ENCODE measurements at places on chromosomes 4 and X.
A peak's percentile ranks its signal among the peaks of the same experiment; 100 is the strongest.

- DNase-seq = no peak
Observed at GRCh38 chr4:8646296-8647093, 53.9 kb downstream of the CPZ start.

- DNase-seq = no peak
Observed at GRCh38 chr4:6617246-6617645, 23.2 kb upstream of the MRFAP1 start.

GRCh38 chr4:20643631-20644030 lies 56.6 kb upstream of the PACRGL start:
- no peak for DNase-seq

DNA sequence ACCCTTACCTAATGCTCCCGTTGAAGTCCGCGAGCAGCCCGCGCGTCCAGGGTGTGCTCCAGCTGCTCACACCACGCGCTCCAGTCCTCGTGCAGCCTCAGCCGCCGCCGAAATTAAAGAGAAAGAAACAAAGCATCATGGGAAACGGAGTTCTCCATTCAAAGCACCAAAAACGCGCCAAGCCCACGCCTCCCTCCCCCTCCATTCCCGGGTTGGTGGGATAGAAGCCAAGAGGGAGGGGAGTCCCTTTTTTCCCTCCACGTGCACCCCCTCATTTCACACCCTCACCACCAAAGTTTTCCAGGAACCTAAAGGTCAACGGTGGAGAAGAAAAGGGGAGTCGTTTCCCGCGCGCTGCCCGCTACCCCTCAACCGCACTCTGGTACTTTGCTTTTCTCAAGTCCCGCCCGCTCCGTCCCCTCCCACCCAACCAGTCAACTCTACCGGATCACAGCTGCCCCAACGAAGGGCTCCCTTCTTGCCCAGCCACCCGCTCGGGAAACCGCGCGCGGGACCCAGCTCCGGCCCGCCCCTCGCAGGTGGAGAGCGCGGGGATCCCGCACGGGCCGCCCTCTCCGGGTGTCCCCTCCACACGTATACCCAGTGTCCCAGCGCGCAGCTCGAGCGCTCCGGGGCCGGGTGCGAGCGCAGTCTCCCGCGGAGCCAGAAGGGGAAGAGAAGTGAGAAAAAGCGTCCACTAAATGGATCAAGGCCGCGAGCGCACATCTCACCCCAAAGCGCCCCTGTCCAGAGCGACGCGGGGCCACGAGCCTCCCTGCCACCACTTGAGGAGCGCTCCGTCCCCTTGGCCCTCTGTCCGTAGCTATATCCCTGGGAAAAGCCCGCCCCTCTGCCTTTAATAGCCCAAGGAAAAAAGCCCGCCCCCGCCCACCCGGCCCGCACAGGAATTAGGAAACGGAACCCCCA lies 65.1 kb upstream of the CCDC160 start:
- no peak for DNase-seq

DNA sequence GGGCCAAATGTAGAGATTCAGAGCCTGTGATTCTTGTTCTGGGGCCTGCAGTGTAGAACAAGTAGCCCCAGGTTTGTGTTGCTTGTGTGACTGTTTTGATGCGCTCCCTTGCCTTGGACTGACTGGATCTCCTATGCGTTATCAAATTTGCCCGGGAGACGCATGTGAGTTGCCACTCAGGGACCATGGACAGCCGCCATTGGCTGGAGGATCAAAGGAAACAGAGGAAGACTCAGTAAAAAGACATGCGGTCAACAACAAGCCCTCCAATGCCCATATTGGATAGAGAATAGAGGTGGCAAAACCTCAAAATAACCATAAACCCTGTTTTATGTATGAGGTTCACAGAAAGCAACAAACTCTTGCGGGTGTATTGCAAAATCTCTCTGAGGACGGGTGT lies 327.5 kb upstream of the IGFBP7 start:
- no peak for DNase-seq

- DNase-seq = peak; percentile 39
Observed at GRCh38 chr4:59956366-59956765, 1243.8 kb upstream of the ADGRL3 start.

GRCh38 chrX:10083809-10084208 lies 73.0 kb upstream of the CLCN4 start:
- no peak for DNase-seq

GRCh38 chr4:119106036-119107000 lies 29.3 kb upstream of the MYOZ2 start:
- no peak for DNase-seq

- no peak for DNase-seq
Observed at GRCh38 chrX:38811515-38812243, 10.4 kb downstream of the MID1IP1 start.

GRCh38 chr4:69708211-69708610 lies 52.2 kb downstream of the SULT1B1 start:
- DNase-seq = no peak

DNA sequence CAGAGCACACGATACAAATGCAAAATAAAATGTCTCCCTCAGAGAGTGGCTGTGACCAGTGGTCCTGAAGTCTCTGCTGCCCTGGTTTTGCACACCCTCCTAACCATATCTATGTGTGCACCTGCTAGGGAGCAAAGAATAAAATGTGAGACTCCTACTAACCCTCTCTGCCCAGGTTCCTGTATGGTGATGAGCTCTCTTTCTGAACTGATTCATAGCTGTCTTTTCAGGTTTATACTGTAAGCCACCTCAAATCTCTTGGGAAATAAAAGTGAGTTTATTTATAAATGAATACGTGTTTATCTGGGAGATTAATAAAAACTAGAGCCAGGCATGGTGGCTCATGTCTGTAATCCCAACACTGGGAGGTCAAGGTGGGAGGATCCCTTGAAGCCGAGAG lies 126.0 kb upstream of the RBPJ start:
- no peak for DNase-seq

GRCh38 chr4:24476282-24476681 lies 108.1 kb downstream of the DHX15 start:
- no peak for DNase-seq

DNA sequence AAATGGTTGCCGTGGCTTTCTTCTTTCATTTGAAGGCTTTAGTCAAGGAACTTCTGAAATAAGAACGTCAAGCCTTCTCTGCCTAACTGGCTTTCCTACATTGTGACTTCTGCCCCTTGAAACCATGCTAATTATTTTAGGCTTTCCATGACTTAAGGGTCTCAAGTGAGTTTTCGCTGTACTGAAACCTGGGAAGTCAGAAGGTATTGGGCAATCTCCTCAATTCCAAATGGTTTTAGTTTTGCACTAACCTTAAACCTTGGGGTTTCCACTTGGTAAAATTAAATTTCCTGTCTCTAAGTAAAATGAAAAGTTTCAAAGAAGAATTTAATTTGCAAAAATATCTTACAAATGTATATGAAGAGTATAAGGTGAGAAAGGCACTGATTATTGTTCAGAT lies 73.8 kb downstream of the MBNL3 start:
- no peak for DNase-seq

DNA sequence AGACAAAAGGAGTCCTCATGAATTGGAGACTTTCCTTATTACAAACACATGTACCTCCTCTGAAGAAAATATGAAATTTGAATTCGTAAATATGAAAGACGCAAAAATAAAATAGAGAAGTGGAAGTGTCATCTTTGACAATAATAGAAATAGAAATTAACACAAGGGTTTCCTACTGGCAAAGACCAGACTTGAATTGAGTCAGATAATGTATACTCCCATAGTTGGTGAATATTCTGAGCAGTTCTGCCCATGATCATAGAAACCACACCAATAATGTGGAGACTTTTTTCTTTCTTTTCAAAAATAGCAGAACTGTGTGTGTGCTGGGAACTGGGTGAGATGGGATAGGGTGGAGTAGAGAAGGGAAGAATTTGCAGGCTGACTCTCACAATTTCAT lies 277.7 kb upstream of the TET2 start:
- no peak for DNase-seq

- DNase-seq = no peak
Observed at GRCh38 chrX:45852884-45853283, 652.2 kb upstream of the DIPK2B start.

DNA sequence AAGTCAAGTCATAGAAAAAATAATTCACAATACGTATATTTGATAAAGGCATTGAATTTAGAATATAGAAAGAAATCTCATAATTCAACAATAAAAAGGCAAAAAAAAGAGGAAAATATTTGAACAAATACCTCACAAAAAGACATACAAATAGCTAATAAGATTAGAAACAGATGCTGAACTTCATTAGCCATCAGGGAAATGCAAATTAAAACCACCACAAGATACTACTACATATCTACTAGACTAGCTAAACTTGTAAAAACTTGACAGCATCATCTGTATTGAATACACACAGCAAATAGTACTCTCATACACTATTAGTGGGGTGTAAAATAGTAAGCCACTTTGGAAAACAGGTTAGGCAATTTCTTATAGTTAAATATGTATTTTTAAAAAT lies 128.7 kb upstream of the TLL1 start:
- no peak for DNase-seq

- DNase-seq = no peak
Observed at GRCh38 chr4:163284304-163284703, 48.1 kb downstream of the NPY1R start.

DNA sequence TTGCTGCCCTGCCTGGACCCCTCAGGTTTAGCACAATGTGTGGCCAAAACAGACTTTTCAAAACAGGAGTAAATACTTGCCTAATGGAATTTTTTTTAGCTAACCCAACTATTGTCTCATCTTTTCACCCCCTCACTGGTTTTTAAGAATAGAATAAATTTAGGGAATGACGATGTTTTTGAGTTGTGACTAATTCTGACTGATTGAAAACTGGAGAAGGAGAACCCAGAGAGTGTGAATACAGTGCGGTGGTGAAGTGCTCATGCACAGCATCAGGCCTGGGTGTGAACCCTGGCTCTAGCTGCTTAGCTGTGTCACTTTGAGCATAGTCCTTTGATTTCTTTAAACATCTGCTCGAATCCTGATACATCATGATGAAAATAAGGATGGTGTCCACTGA lies 10.5 kb downstream of the ANTXR2 start:
- DNase-seq = no peak

DNA sequence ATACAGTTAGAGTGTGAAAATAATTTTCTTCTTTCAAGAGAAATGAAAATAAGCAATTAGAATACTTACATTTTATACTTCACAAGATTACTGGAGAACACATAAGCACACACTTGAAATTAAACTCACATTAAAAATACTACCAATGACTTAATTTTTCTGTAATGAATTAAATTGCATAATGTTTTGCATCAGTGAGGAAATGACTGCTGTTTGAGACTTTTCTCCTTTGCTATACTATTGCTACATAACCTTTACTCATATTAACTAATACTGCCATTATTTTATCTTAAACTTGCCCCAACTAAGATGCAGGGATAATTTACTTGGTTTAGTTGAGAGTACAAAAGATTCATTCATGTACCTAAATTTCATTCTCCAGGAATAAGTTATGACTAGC lies 590.9 kb downstream of the ARAP2 start:
- no peak for DNase-seq

GRCh38 chr4:127151941-127152340 lies 480.8 kb upstream of the INTU start:
- DNase-seq = no peak

DNA sequence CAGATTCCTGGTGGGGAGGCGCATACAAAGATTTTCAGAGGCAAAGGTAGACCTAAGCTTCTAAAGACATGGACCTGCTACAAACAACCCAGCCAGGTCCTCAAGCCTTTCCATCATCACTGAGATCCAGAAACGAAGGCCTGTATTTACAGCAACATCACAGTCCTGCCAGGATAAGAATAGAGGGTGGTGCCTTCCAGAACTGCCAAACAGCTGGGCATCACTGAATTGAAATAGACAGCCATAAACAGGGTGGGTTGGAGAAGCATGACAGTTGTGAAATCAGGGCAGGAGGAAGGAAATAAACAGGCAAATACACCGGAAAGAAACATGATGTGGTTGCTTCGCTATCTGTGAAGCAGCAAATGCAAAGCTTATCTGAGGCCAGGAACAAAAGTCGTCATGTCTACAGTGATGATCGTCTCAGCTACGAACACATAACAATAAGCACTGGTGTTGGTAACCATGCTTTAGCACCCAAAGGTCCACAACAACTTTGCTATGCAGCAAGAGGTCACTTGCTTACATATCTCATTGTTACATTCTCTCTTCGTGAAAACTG lies 6.7 kb upstream of the TMEM154 start:
- no peak for DNase-seq

DNA sequence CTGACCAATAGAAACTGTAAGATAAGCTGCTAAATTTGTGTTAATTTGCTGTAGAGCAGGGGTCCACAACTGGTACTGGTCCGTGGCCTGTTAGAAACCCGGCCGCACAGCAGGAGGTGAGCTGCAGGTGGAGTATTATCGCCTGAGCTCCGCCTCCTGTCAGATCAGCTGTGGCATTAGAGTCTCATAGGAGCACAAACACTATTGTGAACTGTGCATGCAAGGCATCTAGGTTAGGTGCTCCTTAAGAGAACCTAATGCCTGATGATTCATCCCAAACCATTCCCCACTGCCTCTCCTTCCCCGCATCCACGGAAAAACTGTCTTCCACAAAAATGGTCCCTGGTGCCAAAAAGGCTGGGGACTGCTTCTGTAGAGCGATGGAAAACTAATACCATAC lies 19.7 kb downstream of the FBXW7 start:
- no peak for DNase-seq

DNA sequence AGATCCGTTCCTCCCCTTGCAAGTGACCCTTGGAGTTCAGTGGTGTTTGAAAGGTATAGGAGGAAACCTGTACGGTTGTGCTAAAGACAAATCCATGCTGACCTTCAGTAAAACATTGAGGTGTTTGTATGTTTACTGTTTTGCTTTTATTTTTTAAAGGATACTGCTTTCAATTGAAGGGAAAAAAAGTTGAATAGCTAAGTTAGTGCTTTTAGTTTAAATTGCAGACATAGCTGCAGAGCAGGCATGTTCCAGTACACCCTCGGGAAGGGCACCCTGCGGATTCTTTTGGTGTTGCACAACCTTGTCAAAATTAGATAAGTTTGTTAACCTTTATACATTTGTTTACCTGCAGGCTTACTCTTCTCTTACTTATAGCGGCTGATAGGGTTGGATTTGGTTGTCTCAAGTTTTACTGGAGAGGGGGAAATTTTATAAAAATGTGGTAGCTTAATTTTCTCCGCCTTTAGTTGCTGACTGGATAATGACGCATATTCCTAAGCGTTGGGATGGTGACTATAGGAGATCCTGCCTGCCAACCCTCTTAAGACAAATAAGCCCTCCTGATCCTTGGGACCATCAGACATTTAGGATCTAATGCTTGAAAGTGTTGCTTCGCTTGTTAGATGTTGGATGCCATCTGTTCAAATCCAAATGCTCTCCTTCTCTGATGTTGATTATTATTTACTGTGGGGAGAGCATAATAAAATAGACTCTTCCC lies 2.0 kb downstream of the RAPGEF2 start:
- DNase-seq = no peak

GRCh38 chrX:40140706-40141499 lies 43.1 kb upstream of the BCOR start:
- no peak for DNase-seq

DNA sequence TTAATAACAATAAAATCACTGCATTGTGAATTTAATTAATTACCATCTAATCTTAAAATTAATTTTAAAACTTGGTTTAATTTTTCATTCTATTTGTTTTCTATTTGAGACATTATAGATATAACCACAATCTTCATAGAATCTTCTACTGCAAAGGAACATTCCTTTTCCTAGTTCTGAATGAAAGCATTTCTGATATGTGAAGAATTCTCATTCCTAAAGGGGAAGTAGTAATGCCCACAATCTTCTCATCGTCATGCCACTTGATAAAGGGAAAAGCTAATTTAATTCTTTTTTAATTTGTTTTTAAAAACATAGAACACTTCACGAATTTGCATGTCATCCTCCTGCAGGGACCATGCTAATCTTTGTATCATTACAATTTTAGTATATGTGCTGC lies 23.7 kb downstream of the MGARP start:
- no peak for DNase-seq

- DNase-seq = no peak
Observed at GRCh38 chr4:101718810-101719209, 71.7 kb upstream of the BANK1 start.
